ENCODE measurements at places on chromosomes 16 and 17.

- no peak for DNase-seq
Measured at GRCh38 chr16:85438981-85439685, 174.0 kb upstream of the GSE1 start.

- DNase-seq: no peak
Measured at GRCh38 chr16:67459066-67459860, 21.7 kb downstream of the ATP6V0D1 start.

DNA sequence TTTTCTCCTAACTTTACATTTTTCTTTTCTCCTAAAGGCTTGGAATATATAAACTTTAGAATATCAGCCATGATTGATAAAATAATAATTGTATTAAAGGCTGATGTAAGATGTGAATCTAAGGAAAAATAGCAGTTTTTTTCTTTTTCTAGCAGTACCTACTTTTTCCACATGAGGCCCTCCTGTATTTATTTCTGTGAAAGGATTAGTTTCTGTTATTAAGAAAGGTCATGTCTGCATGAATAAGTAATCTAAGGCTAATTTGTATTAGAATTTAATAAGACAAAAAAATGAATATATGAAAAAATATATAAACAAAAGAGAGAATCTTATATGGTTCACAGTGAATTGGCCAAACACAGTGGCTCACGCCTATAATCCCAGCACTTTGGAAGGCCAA, 85.3 kb downstream of the STXBP4 start:
- DNase-seq: no peak

- DNase-seq: no peak
Measured at GRCh38 chr16:58499615-58500351, at the start of gene NDRG4. Gene NDRG4 (plus strand): TSS chr16:58500143. CDS start chr16:58500249, 106 bp downstream.

GRCh38 chr17:69912805-69913204, 162.2 kb upstream of the KCNJ16 start:
- DNase-seq: no peak

All from left forelimb (tissue), 1 donor.